ENCODE measurements at places on chromosomes 13 and 19. TPM values are rescaled to one million over a fixed set of nuclear protein-coding genes. Genes with fewer than 3 reads are reported as not detected.

DNA sequence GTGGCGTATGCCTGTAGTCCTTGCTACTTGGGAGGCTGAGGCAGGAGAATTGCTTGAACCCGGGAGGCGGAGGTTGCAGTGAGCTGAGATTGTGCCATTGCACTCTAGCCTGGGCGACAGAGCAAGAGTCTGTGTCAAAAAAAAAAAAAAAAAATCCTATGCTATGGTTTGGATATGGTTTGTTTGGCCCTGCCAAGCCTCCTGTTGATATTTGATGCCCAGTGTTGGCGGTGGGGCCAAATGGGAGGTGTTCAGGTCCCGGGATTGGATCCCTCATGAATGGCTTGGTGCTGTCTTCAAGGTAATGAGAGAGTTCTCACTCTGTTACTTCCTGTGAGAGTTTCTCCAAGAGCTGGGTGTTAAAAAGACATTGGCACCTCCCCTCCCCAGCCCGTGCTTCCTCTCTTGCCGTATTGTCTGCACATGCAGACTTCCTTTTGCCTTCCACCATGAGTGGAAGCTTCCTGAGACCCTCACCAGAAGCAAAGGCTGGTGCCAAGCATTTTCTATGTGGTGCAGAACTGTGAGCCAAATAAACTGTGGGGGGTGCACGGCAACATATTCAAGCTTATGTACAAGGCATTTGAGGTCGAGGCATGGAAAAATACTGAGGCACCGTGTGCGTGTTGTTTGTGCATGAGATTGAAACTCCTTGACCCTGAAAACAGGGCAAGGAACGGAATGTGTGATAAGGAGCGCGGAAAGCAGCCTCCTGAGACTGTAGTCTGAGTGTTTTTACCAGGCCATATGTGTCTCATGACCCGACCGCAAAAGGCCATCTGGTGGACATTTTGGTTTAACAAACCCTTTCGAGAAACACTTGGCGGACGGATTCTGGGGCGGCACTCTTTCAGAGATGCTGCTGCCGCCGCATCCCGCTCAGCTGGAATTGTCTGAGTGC is 7.3 kb downstream of the SIGLEC9 start:
- DNase-seq, result no peak

Gene NXNL1
- total RNA-seq, result not detected

Gene PSG6
- total RNA-seq, result not detected

DNA sequence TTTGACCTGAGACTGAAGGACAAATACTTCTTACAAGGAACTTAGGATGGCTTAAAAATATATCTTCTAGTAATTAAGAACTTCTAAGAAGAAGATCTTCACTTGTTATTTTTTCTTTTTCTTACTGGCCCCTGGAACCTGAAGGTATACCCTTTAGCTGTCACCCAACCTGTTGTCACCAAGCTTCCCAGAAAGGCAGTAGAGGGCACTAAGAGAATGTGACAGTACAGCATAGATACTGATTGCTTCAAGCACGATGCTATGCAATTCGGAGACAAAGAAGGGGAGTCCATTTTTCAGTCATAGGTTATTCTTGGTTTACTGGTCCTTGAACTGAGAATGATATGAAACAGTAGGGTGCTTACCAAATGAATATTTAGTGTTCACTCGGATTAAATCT is 208.3 kb upstream of the PCDH9 start:
- DNase-seq, result peak; percentile 11

Gene SULT2B1
- total RNA-seq, result not detected

- DNase-seq, result no peak
Measured at GRCh38 chr13:39603424-39603947, 493 bp upstream of the LHFPL6 start.
